Substantia nigra (tissue), 51 donors: ENCODE measurements at places on chromosomes 12 and 14.

DNA sequence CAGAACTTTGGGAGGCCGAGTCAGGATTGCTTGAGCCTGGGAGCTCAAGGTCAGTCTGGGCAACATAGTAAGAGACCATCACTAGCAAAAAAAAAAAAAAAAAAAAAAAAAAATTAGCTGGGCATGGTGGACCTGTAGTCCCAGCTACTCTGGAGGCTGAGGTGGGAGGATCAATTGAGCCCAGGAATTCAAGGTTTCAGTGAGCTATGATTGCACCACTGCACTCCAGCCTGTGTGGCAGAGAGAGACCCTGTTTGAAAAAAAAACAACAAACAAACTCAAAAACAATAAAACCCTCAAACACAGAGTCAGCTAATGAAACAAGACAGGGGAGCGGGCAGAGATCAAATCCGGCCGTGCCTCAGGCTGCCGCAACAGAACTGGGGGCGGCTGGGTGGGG, 41.7 kb upstream of the DLK1 start:
- no peak for DNase-seq

- no peak for DNase-seq
Observed at GRCh38 chr12:59452259-59452658, 143.6 kb upstream of the SLC16A7 start.

GRCh38 chr12:59040656-59041055, 120.4 kb upstream of the LRIG3 start:
- DNase-seq = no peak

DNA sequence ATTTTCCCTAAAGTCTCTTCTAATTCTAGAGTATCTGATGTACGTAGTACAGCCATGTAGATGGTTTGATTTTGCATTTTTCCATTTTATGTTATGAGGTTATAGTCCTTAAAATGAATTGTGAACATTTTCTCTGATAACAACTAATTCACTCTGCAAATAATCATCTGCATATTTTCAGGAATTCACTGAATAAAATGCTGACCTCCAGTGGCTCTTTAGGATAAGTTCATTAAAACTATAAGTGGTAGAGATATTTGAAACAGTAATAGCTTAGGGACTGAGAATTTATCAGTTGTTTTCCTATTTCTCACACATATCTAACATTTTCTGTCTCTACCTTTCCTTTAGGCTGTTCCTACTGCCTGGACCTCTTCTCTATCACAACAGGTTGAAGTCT, 4.4 kb downstream of the MSRB3 start:
- no peak for DNase-seq

- no peak for DNase-seq
Observed at GRCh38 chr12:49404956-49405355, 37.7 kb downstream of the SPATS2 start.
